Upper lobe of left lung (tissue), 6 donors: ENCODE measurements at places on chromosomes 11 and 22. TPM values are rescaled to one million over a fixed set of nuclear protein-coding genes. Genes with fewer than 3 reads are reported as not detected.

- no peaks in the 10 kb centered on the region for H3K36me3 ChIP-seq
- DNase-seq, result no peak
- H3K27me3 ChIP-seq, result no peaks in the 10 kb centered on the region
- no peak overlapping the region for H3K27ac ChIP-seq
- no peak overlapping the region for H3K4me3 ChIP-seq
- no peaks in the 10 kb centered on the region for H3K4me1 ChIP-seq
Measured at GRCh38 chr11:45169310-45170072, 23.1 kb downstream of the PRDM11 start.

KCTD21 gene
- total RNA-seq, result 9.8 TPM

BTBD18 gene
- total RNA-seq, result not detected

DNA sequence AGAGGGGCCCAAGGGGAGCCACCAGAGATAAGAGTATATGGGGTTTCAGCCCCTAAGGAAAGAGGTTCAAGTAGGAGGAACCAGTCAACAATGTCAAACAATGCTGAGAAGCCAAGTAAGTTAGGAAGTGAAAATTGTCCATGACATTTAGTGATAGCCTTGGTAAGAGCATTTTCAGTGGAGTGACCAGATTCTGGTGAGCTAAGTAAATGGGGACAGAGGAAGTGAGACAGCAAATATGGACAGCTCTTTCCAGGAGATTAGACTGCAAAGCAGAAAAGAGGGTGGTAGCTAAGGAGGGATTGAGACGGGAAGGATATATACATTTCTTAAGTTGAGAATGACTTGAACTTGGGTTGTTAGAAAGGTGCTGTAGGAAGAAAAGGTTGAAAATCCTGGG, 22.9 kb downstream of the POLD3 start:
- peak overlapping the region; percentile 58 for H3K27ac ChIP-seq
- no peak overlapping the region for H3K4me3 ChIP-seq
- no peaks in the 10 kb centered on the region for H3K27me3 ChIP-seq
- H3K36me3 ChIP-seq, result peaks cover 24% of the 10 kb centered on the region

- no peak for DNase-seq
- H3K4me1 ChIP-seq, result peaks cover 35% of the 10 kb centered on the region
- H3K27me3 ChIP-seq, result no peaks in the 10 kb centered on the region
- H3K36me3 ChIP-seq, result no peaks in the 10 kb centered on the region
- no peak overlapping the region for H3K4me3 ChIP-seq
Measured at GRCh38 chr11:12812849-12813248, 138.6 kb downstream of the TEAD1 start.

DNA sequence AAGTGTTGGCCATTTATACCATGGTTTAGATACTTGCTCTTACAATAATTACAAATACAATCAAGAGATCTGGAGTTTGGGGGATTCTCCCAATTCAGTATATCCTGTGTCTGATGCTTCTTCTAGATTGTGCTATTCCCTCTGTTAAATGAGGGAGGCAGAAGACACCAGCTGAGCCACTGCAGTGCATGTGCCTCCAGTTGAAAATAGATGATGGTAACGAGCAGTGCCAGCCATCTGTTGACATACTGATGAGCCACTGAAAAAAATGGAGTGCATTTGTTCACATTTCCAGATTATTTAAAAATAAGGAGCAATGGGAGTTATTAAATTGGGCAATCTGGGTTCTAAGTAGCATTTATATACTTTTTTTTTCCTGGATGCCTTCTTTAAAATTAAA, 1428.0 kb upstream of the TENM4 start:
- DNase-seq, result no peak
- no peaks in the 10 kb centered on the region for H3K4me1 ChIP-seq
- no peak overlapping the region for H3K4me3 ChIP-seq
- no peaks in the 10 kb centered on the region for H3K36me3 ChIP-seq

GRCh38 chr11:8638300-8638699, 44.2 kb downstream of the TRIM66 start:
- no peaks in the 10 kb centered on the region for H3K27me3 ChIP-seq
- no peak overlapping the region for H3K4me3 ChIP-seq
- no peak overlapping the region for H3K27ac ChIP-seq
- H3K4me1 ChIP-seq, result no peaks in the 10 kb centered on the region
- peaks cover 73% of the 10 kb centered on the region for H3K36me3 ChIP-seq
- DNase-seq, result no peak

GRCh38 chr11:130464291-130464812, 15.9 kb downstream of the ADAMTS15 start:
- H3K36me3 ChIP-seq, result peaks cover 14% of the 10 kb centered on the region
- DNase-seq, result no peak
- no peaks in the 10 kb centered on the region for H3K4me1 ChIP-seq
- no peak overlapping the region for H3K27ac ChIP-seq
- no peak overlapping the region for H3K4me3 ChIP-seq
- no peaks in the 10 kb centered on the region for H3K27me3 ChIP-seq

DNA sequence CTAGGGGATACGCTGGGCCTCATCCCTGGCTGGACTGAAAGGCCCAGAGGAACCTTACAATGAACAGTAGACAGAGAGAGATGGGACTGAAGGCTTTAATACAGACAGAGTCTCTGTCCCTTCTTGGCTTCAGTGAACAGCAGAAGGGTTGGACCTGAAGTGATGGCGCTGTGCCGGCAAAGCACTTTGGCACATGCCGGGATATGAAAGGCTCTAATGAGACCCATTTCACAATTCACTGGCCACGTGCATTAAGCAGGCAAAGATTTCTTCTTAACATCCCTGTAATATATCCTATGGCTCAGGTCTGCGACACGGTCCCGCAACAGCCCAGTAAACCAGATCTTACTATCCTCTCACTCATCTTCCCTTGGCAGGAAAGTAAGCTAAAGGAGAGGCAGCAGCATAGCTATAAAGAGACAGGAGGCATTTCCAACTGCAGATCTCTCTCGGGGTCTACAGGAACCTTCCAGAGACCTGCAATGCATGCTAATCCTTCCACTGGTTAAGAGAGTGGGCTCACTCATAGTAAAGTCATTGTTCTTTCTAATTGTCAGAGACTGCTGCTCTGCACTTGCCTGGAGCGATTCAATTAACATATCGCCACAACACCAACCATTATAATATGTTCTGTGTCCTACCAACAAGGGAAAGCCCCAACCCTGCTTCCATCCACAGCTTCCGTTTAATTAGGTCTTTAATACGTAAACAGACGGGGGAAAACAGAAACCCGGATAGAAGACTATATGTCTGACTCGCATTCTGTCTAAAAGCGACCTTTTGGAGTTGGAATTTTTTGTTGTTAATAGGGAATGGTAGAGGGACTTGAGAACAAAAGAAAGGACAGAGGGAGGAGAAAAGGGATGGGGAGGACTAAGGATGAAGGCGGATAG, 1179.0 kb downstream of the LRRC4C start:
- H3K4me1 ChIP-seq, result no peaks in the 10 kb centered on the region
- no peaks in the 10 kb centered on the region for H3K36me3 ChIP-seq
- H3K27ac ChIP-seq, result no peak overlapping the region
- H3K27me3 ChIP-seq, result no peaks in the 10 kb centered on the region
- no peak for DNase-seq

DNA sequence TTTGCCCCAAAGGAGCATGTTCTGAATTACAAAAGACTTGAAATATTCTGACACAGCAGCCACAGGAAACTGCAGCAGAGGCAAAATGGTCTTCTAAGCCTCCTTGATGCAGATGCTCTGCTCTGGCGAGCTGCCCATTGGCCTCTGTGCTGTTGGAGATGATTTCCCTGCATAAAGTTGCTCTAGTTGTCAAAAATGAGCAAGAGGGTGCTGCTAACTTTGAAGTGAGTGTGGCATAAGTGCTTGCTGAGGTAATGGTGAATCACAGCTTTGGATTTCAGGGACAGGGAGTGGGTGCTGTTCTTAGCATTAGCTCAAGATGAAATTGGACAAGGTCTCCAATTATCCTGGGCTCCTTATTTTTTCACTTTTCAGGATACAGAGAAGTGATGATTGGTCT, 435.4 kb downstream of the TMEM135 start:
- H3K27ac ChIP-seq, result no peak overlapping the region
- no peak overlapping the region for H3K4me3 ChIP-seq
- no peak for DNase-seq

- H3K27me3 ChIP-seq, result no peaks in the 10 kb centered on the region
- peaks cover 6% of the 10 kb centered on the region for H3K36me3 ChIP-seq
- H3K4me3 ChIP-seq, result peak overlapping the region; percentile 68
- peak; percentile 25 for DNase-seq
- H3K4me1 ChIP-seq, result peaks cover 30% of the 10 kb centered on the region
Measured at GRCh38 chr11:6390718-6391469, 620 bp downstream of the SMPD1 start.

- no peaks in the 10 kb centered on the region for H3K36me3 ChIP-seq
- no peaks in the 10 kb centered on the region for H3K4me1 ChIP-seq
- no peak overlapping the region for H3K27ac ChIP-seq
- no peak for DNase-seq
- H3K4me3 ChIP-seq, result no peak overlapping the region
Measured at GRCh38 chr11:29314211-29314610, 702.6 kb downstream of the KCNA4 start.

GRCh38 chr11:57781529-57781943, 19.9 kb downstream of the CTNND1 start:
- H3K27ac ChIP-seq, result peak overlapping the region; percentile 85
- H3K27me3 ChIP-seq, result no peaks in the 10 kb centered on the region
- peaks cover 100% of the 10 kb centered on the region for H3K4me1 ChIP-seq
- H3K36me3 ChIP-seq, result no peaks in the 10 kb centered on the region

GRCh38 chr11:42473106-42473505, 838.7 kb upstream of the API5 start:
- no peaks in the 10 kb centered on the region for H3K36me3 ChIP-seq
- H3K27me3 ChIP-seq, result no peaks in the 10 kb centered on the region
- no peak overlapping the region for H3K27ac ChIP-seq

GRIA4 gene
- total RNA-seq, result not detected

GRCh38 chr11:44992181-44992582, 41.5 kb upstream of the TP53I11 start:
- no peaks in the 10 kb centered on the region for H3K4me1 ChIP-seq
- H3K36me3 ChIP-seq, result no peaks in the 10 kb centered on the region
- H3K4me3 ChIP-seq, result no peak overlapping the region

DNA sequence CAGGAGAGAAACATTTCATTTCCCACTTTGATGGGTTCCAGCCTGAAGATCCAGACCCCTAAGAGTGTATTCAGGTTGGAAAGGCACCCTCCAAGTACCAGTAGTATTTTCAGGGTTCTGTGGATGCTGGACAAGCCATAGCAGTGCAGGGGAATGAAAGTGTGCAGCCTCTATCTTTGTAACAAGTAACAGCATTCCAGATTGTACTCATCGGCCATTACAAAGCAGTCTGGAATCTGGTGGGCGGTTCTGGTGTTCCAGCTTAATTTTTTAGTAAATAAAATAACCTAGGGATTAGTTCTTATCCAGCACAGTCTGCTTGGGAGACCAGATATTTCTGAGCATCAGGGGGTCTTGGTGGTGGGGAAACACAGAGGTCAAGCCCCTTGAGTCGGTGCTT, 22.6 kb downstream of the APLNR start:
- no peak overlapping the region for H3K4me3 ChIP-seq
- H3K36me3 ChIP-seq, result no peaks in the 10 kb centered on the region
- peaks cover 23% of the 10 kb centered on the region for H3K4me1 ChIP-seq
- H3K27me3 ChIP-seq, result no peaks in the 10 kb centered on the region
- H3K27ac ChIP-seq, result no peak overlapping the region
- no peak for DNase-seq

MUC6 gene
- total RNA-seq, result 0.51 TPM

GRCh38 chr11:33751878-33752277, 15.7 kb upstream of the CD59 start:
- no peak for DNase-seq
- no peaks in the 10 kb centered on the region for H3K4me1 ChIP-seq
- H3K27ac ChIP-seq, result no peak overlapping the region
- H3K27me3 ChIP-seq, result no peaks in the 10 kb centered on the region
- H3K4me3 ChIP-seq, result no peak overlapping the region

DNA sequence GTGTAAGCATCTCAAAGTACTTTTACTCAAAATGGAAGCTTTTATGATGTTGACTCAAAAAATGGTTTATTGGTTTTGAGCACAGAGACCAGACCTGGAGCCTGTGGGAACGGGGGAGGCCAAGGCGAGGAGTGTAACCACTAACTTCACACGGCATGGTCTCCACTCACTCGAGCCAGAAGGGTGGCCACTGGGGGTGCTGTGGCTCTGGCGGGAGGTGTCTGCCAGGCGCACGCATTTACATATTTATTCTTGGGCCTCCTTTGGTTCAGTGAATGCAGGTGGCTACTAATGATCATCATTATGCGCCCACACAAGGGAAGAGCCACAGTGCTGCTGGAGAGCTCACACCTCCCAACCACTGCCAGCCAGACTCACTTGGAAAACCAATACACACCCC, 64.6 kb downstream of the FLRT1 start:
- H3K27me3 ChIP-seq, result no peaks in the 10 kb centered on the region
- DNase-seq, result peak; percentile 30
- H3K4me3 ChIP-seq, result no peak overlapping the region

RTN4RL2 gene
- 2.0 TPM for total RNA-seq

DNA sequence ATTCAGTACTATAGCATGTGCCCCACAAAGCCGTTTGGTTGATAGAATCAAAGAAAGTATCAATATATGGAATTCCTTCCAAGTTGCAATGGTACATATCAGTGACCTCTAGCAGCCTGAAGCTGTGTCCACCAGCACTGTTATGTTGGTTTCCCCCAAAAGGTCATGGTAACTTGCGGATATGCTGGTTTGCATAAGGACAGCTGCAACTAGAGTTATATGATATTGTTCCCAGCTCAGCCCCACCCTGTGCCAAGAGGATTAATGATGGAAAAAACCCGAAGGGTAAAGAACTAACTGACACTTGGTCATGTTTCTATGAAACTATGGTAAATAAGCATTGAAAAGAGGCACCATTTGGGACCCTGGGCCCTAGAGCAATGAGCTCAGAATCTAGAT, 93.5 kb downstream of the PDHX start:
- no peak for DNase-seq
- H3K27ac ChIP-seq, result no peak overlapping the region
- H3K27me3 ChIP-seq, result no peaks in the 10 kb centered on the region
- no peaks in the 10 kb centered on the region for H3K36me3 ChIP-seq

- no peaks in the 10 kb centered on the region for H3K36me3 ChIP-seq
- no peak overlapping the region for H3K27ac ChIP-seq
- no peaks in the 10 kb centered on the region for H3K4me1 ChIP-seq
- no peaks in the 10 kb centered on the region for H3K27me3 ChIP-seq
Measured at GRCh38 chr11:47607380-47607779, 13.2 kb upstream of the C1QTNF4 start.

DNA sequence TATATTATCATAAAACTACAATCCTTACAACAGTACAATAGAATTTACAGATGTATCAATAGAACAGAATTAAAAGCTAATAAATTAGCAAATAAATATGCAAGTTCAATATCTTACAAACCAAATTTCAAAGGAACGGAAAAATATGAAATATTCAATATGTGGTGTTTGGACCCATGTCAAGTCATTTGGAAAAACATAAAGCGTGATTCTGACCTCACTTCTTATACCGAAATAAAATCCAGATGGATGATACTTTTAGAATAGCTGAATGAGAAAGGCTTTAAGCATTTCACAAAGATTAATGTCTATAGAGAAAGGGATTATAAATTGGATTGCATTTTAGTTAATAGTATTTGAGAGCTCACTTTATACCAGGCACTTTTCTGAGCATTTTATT, 92.8 kb upstream of the TEAD1 start:
- no peak overlapping the region for H3K4me3 ChIP-seq
- H3K36me3 ChIP-seq, result no peaks in the 10 kb centered on the region
- no peaks in the 10 kb centered on the region for H3K27me3 ChIP-seq
- peaks cover 11% of the 10 kb centered on the region for H3K4me1 ChIP-seq

HEPHL1 gene
- total RNA-seq, result not detected

GRCh38 chr11:44661311-44661717, 65.4 kb upstream of the TSPAN18 start:
- no peaks in the 10 kb centered on the region for H3K4me1 ChIP-seq
- no peak overlapping the region for H3K27ac ChIP-seq
- no peak for DNase-seq
- no peaks in the 10 kb centered on the region for H3K36me3 ChIP-seq

- no peaks in the 10 kb centered on the region for H3K4me1 ChIP-seq
- no peak overlapping the region for H3K4me3 ChIP-seq
- H3K27ac ChIP-seq, result no peak overlapping the region
- H3K27me3 ChIP-seq, result no peaks in the 10 kb centered on the region
- H3K36me3 ChIP-seq, result no peaks in the 10 kb centered on the region
Measured at GRCh38 chr11:85923455-85923854, 68.3 kb downstream of the CCDC83 start.
